ENCODE measurements at places on chromosomes 1 and 21.

- no peak for DNase-seq
Measured at GRCh38 chr1:5686925-5687706, 305.1 kb downstream of the NPHP4 start.

- DNase-seq = peak; percentile 87
Measured at GRCh38 chr21:38351961-38352521, 95.2 kb downstream of the KCNJ15 start.

- no peak for DNase-seq
Measured at GRCh38 chr1:228725178-228725577, 10.1 kb upstream of the RHOU start.

GRCh38 chr21:37817242-37817641, 99.0 kb downstream of the KCNJ6 start:
- no peak for DNase-seq

- DNase-seq = no peak
Measured at GRCh38 chr1:190563230-190563629, 85.6 kb upstream of the BRINP3 start.

- DNase-seq = no peak
Measured at GRCh38 chr1:28267633-28268032, 8.3 kb downstream of the SESN2 start.

DNA sequence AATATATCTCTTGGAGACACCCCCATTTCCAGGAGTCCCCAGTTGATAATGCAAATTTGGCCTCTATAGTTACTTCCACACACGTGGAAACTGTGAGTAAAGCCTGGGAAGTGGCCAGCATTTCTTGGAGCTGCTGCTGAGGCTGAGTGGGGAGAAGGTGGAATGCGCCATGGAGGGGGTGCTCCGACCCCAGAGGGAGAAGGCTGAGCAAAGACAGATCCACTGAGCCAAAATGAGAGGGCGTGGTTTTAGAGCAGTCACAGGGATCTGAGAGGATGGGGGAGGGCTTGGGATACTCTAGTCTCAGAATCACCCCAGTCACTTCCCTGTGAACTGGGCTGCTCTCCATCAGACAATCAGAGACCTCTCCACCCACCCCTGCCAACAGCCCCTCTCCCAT, 38.7 kb downstream of the TRIM62 start:
- DNase-seq = no peak

DNA sequence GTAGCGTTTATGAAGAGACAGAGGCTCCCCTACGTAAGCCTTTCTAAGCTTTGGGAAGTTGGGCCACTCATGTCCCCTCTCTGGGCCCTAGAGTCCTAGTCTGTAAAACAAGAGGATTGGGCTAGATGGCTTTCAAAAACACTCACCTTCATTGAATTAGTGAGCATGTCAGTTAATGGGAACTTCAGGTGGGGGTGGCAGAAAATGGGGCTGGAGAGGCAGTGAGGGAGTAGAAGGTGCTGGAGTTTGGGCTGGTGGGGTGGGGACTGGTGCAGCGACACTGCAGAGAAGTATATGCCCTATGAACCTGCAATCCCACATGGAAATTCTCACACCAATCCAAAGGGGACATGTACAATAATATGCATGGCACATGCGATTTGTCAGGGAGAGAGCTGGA, 182.7 kb downstream of the C1orf94 start:
- no peak for DNase-seq

GRCh38 chr21:34834852-34835501, 166.2 kb downstream of the CLIC6 start:
- DNase-seq = no peak

GRCh38 chr1:19113697-19114092, 96.4 kb downstream of the UBR4 start:
- no peak for DNase-seq

GRCh38 chr1:231125972-231126580, 35.8 kb upstream of the TRIM67 start:
- DNase-seq = no peak

GRCh38 chr1:59664166-59664565, 150.6 kb upstream of the HOOK1 start:
- DNase-seq = no peak

DNA sequence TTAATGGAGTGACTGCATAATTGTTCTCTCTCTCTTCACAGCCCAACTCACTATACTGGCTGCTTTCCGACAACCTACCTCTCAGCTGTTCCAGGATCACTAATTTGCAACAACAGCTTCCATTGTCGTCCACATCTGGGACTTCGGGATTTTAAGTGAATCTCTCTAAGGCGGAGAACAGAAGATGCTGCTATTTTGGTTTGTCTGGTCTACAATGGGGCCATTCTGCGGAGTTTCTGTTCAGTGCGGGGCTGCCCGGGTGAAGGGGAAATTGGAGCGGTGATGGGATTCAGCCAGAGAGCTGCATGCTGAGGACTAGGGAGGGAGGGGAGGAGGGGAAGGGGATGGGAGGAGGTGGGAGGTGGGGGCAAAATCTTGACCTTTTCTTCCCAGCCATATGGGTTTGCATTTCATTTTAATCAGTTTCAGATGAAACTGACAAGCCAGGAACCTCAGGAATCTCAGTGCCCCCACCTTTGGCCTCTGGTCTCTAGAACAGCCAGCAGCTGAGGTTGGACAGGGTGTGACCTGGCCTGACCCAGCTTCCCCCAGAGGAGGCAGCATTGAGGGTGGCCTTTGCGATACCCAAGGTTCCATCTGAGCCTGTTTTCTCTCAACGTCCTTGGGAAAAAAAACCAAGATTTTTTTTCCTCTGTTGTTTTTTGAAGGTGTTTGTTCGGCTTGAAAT, 6.9 kb upstream of the SRP9 start:
- DNase-seq = no peak

DNA sequence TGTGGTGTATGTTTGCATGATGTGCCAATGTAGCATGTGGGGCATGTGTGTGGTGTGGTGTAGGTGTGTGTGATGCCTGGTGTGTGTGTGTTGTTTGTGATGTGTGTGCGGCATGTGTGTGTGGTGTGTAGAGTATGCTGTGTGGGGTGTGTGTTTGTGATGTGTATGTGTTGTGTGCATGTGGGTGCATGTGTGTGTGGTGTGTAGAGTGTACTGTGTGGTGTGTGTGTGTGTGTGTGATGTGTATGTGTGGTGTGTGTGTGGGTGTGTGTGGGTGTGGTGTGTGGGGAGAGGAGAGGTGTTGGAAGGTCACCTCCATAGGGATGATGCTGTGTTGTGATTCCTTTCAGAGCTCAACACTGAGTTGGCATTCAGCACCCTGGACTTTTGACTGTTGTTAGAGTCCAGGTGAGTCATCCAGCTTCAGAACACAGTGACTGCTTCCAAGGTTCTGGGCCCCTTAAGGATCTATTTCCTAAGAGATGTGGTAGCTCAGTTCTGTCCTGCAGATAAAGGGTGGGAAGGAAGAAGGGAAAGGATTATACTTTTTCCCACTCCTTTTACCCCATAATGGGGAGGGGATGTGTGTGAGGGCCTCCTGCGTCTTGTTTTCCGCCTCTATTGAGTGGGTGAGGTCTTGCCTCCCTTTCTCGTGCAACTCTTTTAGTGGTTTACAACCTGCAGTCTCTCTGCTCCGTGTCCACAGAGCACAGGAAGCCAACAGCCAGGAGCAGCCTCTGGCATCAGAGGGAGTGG, 47.6 kb downstream of the RHOU start:
- DNase-seq = no peak

GRCh38 chr1:200468264-200469001, 58.6 kb upstream of the ZNF281 start:
- DNase-seq = no peak

GRCh38 chr1:182784556-182785171, 4.9 kb upstream of the NPL start:
- peak; percentile 5 for DNase-seq

- DNase-seq = no peak
Measured at GRCh38 chr1:55396381-55396891, 181.3 kb upstream of the USP24 start.

- no peak for DNase-seq
Measured at GRCh38 chr21:17819877-17820229, 697 bp upstream of the C21orf91 start.

DNA sequence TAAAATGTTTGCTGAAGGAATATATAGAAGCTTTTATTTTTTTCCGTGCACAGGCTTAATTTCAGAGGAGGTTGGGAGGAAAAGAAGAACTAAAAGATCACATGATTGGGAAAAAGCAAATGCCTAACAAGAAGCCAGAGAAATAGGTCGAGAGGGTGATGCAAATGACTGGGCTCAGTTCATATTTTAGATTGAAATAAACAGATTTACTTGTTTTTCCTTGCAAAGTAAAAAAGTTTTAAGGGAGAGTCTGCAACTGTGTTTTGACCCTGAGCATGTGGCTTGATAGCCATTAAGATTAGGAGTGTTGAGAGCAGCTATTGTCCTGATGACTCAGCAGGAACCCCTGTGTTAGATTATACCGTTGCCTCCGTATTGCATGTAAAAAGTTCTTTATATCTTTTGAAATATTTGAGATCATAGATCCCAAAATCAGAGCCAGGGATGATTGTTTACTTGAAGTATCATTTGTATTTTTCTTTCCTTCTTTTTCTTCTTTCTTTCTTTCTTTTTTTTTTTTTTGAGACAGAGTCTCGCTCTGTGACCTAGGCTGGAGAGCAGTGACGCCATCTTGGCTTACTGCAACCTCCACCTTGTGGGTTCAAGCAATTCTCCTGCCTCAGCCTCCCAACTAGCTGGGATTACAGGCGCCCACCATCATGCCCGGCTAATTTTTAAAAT, 20.2 kb downstream of the CLIC4 start:
- no peak for DNase-seq

GRCh38 chr1:227946624-227947385, 927 bp downstream of the WNT9A start:
- no peak for DNase-seq

DNA sequence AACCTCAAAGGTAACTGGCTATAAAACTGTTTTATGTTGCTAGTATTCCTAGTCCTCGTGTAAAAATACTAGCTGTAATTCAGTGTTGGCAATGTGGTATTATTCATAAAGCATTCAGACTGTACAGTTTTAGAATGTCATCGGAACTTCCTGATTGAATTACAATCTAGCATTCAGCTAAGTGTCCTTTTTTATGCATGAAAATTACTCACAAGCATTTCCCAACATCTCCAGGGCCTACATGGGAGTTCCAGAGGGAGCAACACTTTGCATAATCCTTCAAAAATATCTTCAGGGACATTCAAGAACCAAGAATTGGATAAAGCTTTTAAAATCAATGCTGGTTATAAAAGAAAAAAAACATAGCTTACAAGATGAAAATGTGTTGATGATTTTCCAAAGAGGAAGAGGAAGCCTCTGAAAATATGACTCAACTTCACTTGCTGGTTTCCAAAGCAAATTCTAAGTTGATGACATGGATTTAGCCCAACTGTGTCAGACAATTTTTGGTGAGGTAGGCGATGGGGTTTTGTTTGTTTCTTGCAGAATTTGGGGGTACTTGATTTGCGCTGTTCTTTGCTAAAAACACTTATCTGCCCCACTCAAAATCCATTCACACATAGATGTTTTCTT, 137.8 kb downstream of the SLC44A5 start:
- no peak for DNase-seq

GRCh38 chr1:14926229-14926628, 227.3 kb upstream of the TMEM51 start:
- no peak for DNase-seq

GRCh38 chr1:153845158-153845557, 70.0 kb downstream of the SLC27A3 start:
- no peak for DNase-seq

DNA sequence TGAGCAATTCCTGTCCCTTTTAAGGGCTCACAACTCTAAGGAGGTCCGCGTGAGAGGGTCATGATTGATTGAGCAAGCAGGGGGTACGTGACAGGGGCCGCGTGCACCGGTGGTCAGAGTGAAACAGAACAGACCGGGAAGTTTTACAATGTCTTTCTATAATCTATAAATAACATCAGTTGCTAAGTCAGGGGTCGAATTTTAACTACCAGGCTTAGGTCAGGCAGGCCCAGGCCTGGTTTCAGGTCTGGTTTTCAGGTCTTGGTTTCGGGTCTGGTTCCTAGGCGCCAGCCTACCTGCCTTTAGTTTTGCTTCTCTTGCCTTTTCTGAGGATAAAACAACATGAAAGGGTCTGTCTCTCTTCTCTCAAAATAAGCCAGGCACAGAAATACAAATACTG, 476.0 kb upstream of the CAMK1G start:
- DNase-seq = no peak

GRCh38 chr1:32886828-32887414, 630 bp downstream of the HPCA start:
- no peak for DNase-seq

GRCh38 chr1:94832446-94832845, 12.3 kb downstream of the SLC44A3 start:
- no peak for DNase-seq

- no peak for DNase-seq
Measured at GRCh38 chr1:200535605-200536004, 84.9 kb downstream of the KIF14 start.

- no peak for DNase-seq
Measured at GRCh38 chr1:57826535-57826934, 402.7 kb upstream of the DAB1 start.

- DNase-seq = no peak
Measured at GRCh38 chr1:183753464-183753891, 51.4 kb upstream of the RGL1 start.

DNA sequence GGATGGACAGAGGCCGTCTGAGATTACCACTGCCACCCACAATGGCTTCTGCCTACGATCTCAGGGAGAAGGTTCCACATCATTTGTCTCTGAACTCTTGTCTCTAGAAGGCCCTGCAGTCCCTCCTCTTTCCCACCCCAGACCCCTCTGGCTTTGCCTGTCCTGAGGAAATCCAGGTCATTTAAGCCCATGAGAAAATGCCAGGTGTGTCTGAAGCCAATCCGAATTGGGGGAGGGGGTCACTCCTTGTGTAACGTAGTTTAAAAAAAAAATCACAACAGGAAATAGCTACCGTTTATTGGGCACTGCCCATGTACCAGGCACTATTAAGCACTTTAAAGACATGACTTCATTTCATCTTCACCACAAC, 7.5 kb upstream of the MYOM3 start:
- no peak for DNase-seq

DNA sequence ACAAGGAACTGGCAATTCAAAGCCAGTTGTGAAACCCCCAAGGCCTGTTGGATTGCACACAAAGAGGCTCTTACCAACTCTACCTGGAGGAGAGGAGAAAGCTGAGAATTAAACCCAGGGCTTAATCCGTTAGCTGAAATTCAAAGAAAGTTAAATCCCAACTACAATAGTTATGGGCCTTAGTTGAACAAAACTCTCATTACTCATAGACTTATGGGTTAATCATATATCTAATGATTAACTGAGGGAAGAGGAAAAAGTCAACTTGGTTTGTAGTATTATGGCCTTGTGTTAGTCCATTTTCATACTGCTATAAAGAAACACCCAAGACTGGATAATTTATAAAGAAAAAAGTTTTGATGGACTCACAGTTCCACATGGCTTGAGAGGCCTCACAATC, 838.2 kb upstream of the ADGRL2 start:
- DNase-seq = no peak

- DNase-seq = no peak
Measured at GRCh38 chr1:234729561-234730474, 119.8 kb upstream of the IRF2BP2 start.

Data from fibroblast of skin of left biceps (primary cell).